Neuronal stem cell (in vitro differentiated cells): ENCODE measurements at places on chromosomes 7 and 10.

GRCh38 chr7:52021343-52021742 is 704.7 kb upstream of the COBL start:
- H3K4me1 ChIP-seq = peaks cover 2% of the 10 kb centered on the region
- no peaks in the 10 kb centered on the region for H3K27me3 ChIP-seq
- no peak for DNase-seq
- H3K36me3 ChIP-seq = no peaks in the 10 kb centered on the region
- H3K4me3 ChIP-seq = no peak overlapping the region

DNA sequence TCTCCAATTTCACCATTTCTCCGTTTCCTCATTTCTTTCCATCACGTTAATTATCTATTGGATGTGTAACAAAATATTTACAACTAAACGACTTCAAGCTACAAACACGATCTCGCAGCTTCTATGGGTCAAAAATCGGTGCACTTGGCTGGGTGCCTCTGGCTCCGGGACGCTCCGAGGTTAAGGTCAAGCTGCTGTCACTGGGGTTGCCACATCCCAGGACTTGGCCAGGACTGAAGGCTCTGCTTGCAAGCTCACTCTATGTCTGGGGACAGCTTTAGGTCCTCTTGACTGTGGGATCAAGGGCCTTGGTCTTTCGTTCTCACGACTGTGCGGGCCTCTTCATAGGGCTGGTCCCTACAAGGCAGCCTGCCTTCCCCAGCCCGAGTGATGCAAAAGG is 159.7 kb downstream of the CCDC3 start:
- no peak for DNase-seq
- no peaks in the 10 kb centered on the region for H3K36me3 ChIP-seq
- no peak overlapping the region for H3K4me3 ChIP-seq
- no peak overlapping the region for H3K27ac ChIP-seq

- no peaks in the 10 kb centered on the region for H3K36me3 ChIP-seq
- no peaks in the 10 kb centered on the region for H3K27me3 ChIP-seq
- no peak overlapping the region for H3K4me3 ChIP-seq
- H3K27ac ChIP-seq = no peak overlapping the region
Observed at GRCh38 chr10:16809074-16809718, 8.0 kb downstream of the RSU1 start.

GRCh38 chr10:34124522-34125035 is 690.5 kb downstream of the PARD3 start:
- no peak overlapping the region for H3K27ac ChIP-seq
- H3K27me3 ChIP-seq = no peaks in the 10 kb centered on the region
- H3K4me1 ChIP-seq = peaks cover 20% of the 10 kb centered on the region
